ENCODE measurements at places on chromosomes 6 and 20. TPM values are rescaled to one million over a fixed set of nuclear protein-coding genes. Genes with fewer than 3 reads are reported as not detected.

DNA sequence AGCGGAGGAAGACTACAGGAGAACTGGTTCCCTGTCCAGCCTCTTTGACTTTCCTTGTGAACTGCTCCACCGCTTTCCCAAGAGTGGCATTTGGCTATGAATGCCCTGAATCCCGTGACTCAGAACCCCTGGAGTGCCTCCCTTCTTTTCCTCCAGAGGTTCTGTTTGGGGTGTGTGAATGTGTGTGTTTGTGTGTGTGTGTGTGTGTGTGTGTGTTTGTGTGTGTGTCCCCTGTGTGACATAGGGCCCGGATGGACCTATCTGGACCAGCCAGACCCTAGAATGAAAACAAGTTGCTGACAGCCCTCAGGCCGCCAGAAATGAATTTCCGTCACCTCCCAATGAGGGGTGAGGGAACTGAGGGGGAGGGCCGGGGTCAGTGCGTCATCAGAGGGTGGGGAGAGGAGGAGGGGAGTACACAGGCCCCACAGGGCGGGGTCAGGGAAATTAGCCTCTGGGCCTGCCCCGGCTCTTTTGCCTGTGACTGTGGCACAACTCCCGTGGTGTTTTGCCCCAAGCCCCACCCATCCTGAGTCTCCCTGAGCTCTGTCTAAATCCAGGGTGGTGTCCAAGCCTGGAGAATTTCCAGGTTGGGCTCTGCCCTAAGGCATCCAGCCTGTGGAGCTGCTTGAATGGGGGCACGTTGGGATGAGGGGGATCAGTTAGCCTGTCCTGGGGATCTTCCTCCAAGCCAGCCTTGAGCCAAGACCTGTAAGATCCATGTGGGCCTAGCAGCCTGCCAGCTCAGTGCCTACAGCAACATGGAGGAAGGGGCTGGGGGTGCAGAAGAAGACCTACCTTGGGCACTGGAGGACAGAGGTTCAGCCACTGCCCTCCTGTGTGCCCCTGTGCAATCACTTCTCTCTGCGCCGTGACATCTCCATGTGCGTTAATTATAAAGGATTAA, 15.2 kb upstream of the MRPS18A start:
- no peak for DNase-seq

Gene TRIM40
- total RNA-seq: not detected

GRCh38 chr6:158680481-158680880, 30.6 kb downstream of the SYTL3 start:
- no peak for DNase-seq

GRCh38 chr6:152529369-152529768, 107.8 kb downstream of the SYNE1 start:
- DNase-seq: no peak

DNA sequence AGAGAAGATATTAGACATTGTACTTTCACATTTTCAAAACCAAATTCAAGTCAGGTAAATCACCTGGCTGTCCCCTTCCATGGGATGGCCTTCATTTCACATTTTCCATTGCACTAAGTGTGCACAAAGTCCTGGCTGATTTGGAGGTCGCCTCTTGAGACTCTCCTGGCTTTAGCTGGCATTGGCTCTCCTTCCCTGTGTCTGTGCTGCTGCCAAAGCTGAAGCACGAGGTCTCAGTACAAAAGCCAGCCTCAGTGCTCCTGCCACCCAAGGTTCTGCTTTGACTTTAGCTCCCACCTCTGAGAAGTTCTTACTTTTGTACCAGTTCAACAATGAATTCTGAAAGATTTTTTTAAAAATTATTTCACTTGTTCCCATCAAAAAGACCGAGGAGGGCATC, 289.2 kb upstream of the CNR1 start:
- no peak for DNase-seq

Data from T-cell (primary cell).